ENCODE measurements at places on chromosomes 7 and 10.
A peak's percentile ranks its signal among the peaks of the same experiment; 100 is the strongest.

DNA sequence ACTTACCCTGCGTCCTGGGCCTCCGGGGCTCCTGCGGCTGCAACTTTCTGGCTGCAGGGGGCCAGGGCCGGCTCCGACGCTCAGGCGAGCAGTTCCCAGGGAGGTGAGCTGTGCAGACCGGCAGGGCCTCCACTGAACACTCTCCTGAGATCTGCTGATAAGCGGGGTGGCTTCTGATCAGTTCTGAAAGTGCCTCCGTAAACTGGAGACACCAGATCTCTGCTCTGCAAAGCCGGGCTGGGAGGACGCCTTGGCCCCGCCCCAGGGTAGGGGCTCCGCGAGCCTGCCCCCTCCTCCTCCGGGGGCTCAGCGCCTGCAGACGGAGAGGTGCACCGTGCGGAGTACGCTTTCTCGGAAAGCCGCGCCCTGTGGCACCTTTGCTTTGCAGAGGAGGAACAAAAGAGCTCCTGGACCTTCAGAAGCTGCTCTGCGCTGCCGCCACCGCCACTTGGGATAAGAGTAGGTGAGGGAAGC lies 141.3 kb upstream of the VKORC1L1 start:
- no peak for DNase-seq

GRCh38 chr10:75367901-75368300 lies 33.7 kb downstream of the ZNF503 start:
- DNase-seq, result no peak

- DNase-seq, result peak; percentile 15
These were observed 4.2 kb downstream of the SMARCD3 start for GRCh38 chr7:151244196-151244840.

DNA sequence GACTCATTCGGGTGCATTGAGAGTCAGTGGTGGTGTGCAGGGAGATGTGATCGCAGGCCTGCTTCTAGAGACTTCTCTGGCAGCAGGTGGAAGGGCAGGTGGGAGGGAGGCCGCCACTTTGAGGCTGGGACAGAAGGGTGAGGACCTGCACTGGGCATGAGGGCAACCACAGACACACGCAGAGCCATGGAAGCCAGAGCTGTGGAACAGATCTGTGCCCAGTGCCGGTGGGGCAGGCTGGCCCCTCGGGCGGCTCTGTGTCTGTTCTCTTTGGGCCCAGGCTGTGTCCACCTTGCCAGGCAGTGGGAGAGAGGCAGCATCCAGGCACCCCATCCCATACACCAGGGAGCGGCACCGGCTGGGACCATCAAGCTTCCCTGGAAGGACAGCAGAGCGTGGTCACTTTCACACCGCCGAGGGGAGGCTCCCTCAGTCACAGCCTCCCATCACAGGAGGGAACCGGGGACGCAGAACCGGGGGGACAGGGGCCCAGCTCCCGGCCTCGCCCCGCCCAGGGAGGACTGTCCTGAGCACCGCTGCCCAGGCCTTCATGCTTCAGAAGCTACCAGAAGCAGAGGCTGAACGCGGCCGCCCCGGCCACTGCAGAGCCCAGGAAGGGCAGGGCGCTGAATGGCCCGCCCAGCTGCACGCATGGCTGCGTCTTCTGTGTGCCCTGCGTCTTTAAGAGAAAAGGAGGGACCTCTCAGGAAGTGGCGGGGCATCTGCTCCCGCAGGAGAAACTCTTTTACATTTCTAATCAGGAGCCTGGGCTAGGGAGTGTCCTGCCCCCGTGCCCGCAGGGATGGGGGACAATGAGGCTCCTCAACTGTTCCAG lies 32.1 kb downstream of the EN2 start:
- no peak for DNase-seq

DNA sequence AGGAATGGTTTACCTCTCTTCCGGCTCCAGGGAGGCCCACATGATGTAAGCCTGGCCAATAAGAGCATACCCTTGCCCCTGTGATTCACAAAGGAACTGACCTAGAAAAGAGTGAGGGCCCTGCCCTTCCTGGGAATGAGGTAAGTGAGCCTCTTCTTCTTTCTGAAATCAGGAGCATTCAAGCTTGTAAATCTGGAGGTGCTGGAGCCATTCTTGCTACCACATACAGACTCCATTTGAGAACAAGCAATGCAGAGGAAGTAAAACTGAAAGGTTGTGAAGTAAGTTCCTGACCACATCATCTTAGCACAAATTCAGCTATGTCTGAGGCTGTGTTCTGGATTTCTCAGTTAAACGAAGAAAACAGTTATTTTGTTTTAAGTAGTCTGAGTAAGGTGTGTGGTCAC lies 132.2 kb downstream of the CD36 start:
- peak; percentile 85 for DNase-seq

DNA sequence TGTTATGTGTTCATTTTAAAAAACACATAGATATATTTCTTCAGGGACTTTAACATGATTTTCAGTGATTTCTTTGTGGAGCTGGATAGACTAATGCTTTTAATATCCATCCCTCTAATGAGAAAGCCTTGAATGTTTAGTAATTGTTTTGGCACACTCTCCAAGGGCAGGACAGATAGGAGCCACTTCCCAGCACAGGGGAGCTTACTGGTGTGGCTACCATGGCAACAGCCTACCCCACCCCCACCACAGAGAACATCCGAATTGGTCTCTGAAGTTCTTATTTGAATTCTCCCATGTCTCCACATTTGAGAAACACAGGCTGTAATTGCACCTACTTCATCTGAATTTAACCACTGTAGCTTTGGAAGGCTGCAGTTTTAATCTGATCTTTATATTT lies 87.7 kb downstream of the PRKG1 start:
- DNase-seq, result no peak

DNA sequence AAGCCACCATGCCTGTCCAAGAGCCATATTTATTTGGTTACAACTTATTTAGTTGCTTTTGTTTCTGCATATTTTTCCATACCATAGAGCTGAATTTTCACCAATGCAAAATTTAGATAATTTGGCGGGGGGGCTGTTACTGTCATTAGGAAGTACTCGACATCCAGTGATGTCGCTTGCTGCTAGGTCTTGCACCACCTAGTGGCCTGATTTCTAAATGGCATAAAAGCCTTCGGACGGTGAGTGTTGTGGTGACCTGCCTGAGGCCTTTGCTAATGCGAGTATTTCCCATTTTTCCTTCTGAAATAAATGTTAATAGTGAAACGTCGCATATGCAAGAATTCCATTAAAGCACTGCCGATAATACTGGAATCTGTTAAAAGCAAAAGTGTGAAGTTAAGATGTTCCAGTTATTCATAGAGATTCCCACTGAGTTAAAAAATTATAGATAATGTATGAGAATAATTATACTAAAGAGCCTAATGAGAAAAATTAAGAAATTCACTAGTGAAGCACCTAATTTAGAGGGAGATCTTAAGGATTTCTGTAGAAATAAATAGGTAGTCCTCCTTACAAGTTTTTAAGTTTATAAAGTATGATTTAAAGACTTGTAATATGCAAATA lies 86.1 kb upstream of the DNAJB6 start:
- DNase-seq, result peak; percentile 50

DNA sequence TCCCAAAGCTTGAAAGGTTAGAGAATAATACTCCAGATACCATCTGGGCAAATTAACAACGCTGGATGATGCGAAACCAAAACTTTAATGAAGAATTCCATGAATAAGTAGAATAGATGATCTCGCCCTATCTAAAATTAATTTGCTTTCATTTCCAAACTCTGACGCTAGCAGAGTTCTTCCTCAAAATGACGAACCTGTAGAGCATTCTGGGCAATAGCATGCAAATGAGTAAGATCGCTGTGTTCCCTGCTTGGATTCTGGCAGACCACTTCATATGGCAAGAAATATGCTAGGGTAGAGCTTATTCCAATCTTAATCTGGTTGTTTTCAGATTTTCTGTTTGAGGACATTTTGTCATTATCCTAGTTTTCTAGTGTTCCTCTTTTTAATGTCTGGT lies 36.1 kb upstream of the SMNDC1 start:
- DNase-seq, result peak; percentile 5

DNA sequence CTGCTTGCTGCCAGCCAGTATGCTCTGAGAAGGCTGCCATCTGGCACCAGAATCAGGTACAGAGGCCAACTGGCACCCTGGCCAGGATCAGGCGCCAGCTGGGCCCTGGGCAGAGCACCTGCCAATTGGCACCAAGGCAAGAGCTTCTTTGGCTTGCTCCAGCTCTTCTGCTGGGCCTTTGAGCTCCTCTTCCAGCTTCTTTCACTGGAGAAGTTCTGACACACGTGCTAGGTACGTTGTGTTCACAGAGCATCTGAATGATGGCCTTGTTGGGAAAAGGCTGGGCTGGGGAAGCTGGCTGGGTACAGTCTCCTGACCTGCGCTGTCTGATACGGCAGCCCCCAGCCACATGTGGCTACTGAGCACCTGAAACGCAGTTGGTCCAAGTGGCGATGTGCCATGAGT lies 31.7 kb upstream of the OPALIN start:
- no peak for DNase-seq
